ENCODE measurements at places on chromosomes 12 and 14.

DNA sequence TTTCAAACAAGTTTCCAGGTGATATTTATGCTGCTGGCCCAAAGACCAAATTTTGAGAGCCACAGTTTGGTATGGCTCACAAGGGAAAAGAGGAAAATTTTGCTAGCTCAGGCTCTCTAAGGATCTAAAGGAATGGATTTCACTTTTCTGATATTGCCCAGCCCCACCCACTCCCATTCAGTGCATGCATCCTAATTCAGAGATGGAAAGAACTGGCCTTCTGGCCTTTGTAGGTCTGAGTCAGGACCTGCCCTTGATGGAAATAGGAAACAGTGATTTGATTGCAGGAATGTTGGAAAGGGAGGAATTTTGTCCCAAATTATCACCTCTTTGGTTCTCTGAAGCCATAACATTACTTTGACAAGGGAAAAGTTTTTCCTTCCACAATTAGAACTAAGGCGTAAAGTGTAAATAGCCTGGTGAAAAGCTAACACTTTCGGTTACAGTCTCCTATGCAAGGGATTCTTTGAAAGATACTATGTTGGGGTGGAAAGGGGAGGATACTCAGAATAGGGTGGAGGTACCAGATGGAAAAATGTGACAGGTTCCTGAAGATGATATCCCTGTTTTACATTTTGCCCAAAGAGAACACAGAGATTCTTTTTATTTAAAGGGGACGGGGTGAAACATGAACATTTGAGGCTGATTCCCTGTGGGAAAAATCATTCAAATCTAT lies 11.1 kb downstream of the ZNF641 start:
- no peak for DNase-seq

- DNase-seq, result no peak
Observed at GRCh38 chr14:58812050-58812910, 174.5 kb downstream of the DACT1 start.

DNA sequence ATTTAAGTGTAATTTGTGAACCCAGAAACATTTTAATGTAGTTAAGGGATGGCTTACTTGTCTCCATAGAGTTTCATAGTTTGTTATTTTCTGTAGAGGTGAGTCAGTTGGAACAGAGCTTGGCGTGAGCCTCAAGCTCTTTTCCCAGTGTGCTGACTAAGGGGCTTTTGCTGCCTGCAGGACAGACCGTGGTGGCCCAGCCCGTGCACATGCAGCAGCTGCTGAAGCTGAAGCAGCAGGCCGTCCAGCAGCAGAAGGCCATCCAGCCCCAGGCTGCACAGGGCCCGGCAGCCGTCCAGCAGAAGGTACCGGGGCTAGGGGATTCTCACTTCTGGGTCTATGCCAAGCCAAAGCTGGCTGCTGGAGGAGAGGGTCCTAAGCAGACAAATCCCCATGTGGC lies 76.9 kb downstream of the DDX51 start:
- DNase-seq, result no peak

GRCh38 chr12:1425396-1425729 lies 169.0 kb downstream of the FBXL14 start:
- no peak for DNase-seq
